ENCODE measurements at places on chromosomes 13 and 19.

- DNase-seq = no peak
Measured at GRCh38 chr13:102347490-102347889, 54.4 kb downstream of the FGF14 start.

GRCh38 chr13:59750860-59751259 is 412.9 kb downstream of the DIAPH3 start:
- DNase-seq = no peak

- DNase-seq = no peak
Measured at GRCh38 chr19:13207846-13208671, 57.8 kb downstream of the IER2 start.

DNA sequence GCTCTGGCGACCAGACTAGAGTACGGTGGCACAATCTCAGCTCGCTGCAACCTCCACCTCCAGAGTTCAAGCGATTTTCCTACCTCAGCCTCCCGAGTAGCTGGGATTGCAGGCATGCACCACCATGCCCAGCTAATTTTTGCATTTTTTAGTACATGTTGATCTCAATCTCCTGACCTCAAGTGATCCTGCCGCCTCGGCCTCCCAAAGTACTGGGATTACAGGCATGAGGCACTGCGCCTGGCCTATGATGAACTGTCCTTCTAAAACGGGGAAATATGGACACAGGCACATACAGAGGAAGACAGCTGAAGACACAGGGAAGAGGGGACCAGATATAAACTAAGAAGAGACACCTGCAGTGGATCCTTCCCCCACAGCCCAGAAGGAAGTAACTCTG is 12.7 kb downstream of the CLEC4M start:
- no peak for DNase-seq

- DNase-seq = peak; percentile 70
Measured at GRCh38 chr13:99572921-99573320, 71.6 kb downstream of the TM9SF2 start.

- peak; percentile 78 for DNase-seq
Measured at GRCh38 chr19:29844891-29845573, 33.2 kb downstream of the CCNE1 start.

DNA sequence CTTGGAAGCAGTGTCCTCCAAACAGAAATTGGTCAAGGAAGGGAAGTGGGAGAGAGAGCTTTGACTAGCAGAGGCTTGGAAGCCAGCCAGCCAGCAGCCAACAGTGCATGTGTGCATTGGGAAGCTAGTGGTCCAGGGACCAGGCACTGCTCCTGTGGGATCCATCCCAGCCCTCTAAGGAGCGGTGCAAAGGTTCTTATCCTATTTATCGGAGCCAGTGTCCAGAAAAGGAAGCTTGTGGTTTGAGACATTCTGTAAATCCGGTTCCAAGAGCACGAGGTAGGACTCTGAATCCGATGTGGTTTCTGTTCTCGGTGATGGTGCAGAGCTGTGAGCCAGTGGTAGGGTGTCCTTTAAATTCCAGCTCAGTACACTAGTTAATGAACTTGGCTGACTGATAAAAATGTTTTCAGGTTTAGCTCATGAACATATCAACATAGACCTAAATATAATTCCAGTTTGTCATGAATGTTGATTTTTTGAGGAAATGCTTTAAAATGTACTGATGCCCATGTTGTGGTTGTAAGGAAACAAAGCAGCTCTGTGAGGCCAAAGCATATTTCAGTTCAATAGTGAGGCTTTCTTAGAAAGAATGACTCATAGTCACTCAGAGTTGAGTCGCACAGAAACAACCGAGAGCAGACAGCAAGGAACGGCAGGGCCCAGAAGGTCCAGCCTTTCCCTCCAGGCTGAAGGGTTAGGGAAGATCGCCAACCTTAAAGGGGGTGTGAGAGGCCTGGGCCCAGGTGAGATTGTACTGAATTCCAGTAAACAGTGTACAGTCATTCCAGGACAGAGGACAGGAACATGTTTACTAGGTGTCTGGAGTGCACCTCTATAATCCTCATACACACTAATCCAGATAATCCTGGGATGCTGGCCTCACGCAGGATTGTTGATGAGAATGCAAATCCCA is 21.5 kb upstream of the GARRE1 start:
- DNase-seq = peak; percentile 67

GRCh38 chr13:40762849-40763248 is 8.1 kb downstream of the MRPS31 start:
- no peak for DNase-seq

DNA sequence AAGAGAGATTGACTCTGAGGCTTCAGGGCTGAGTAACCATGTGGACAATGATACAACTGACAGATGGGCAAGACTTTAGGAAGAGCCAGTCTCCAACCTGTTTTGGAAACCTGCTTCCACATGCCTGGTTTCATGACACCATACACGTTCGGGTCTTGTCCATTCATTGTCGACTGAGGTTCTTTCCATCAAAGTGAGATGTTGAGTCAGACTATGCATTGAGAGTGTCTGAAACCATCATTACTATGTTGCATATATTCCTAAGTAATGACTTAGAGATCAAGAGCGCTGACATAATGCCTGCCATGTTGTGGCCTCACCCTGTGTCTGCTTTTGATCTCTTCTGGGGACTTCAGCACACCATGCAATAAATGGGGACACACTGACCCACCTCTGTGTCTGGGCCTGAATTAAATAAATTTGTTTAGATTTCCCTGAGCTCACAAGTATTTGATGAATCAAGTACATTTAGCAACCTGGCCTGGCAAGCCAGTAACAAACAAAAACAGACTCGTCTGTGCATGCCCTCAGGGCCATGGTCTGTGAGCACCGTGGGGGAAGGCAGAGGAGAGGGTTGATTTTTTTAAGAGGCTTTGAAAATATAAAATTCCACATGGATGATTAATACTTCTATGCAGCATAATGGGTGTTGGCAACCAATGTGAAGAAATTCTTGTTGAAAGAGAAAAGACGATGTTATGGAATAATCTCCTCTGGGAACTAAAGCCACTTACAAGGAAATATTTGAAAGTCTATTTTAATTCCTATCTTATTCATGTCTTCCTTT is 49.9 kb upstream of the UBAC2 start:
- no peak for DNase-seq

DNA sequence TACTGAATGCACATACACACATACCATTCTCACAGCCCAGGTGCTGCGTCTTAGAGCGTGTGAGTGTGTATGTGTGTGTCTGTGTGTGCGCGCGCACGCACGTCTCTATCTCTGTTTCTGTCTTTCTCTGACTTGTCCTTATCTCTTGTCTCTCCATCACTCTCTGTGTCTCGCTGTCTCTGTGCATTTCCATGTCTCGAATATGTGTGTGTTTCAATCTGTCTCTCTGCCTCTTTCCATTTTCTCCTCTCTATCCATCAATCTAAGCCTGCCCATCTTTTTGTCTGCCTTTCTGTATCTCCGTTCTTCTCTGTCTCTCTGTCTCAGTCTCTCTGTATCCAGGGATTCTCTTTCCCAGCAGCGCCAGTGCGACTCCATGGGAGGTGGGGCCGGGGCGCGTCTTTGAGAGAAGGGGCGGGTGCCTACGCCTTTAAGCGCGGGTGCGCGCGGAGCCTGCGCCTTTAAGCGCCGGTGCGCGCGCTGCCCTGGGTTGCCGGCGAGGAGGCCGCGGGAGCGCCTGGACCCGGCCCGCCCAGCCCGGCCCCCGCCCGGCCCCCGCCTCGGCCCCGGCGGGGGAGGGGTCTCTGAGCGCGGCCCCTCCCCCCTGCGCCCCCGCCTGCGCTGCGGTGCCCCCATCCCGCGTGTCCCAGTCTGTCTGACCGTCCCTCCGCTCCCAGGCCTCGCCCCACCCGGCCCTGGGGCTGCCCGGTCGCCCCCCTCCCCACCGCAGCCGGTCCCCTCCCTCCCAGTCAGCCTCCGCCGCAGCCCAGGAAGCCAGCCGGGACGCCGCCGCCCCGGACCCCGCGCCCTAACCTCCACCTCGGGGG is at the start of gene LRFN3:
TSS of gene LRFN3 (plus strand) at position 464 of the 827 bp plus-strand sequence. CDS start 3,052 bp downstream, outside the sequence.
- DNase-seq = no peak

- no peak for DNase-seq
Measured at GRCh38 chr19:51387924-51388389, at the start of gene LIM2. LIM2 (minus strand) TSS chr19:51387974; CDS start chr19:51387443, 531 bp downstream.

DNA sequence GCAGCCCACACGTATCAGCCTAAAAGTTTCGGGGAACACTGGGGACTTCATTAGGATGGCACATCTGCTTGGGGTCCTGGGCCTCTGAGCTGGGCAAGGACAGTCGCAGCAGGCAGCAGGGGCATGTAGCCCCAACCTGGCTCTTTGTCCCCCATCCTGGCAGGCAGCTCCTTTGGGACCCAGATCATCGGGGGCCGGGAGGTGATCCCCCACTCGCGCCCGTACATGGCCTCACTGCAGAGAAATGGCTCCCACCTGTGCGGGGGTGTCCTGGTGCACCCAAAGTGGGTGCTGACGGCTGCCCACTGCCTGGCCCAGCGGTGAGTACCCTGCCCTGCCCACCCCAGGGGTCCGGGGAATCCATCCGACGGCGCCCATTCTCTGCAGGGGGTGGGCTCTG is 3.3 kb downstream of the GZMM start:
- no peak for DNase-seq

GRCh38 chr19:2273356-2274184 is 8.4 kb downstream of the PEAK3 start:
- DNase-seq = peak; percentile 56

DNA sequence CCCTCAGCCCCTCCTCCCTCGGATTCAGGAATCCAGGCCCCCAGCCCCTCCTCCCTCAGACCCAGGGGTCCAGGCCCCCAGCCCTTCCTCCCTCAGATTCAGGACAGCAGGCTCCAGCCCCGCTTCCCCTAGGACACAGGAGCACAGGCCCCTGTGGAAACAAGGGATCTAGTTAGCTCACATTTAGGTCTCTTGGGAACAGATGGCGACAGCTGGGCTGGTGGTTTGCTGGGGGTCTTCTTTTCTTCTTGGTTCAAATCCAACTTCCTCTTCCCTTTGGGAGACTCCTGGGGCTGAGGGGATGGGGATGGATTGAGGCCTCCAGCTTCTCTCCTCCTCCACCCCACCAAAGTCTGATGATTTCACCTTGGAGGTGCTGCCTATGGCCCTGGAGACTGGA is 19.6 kb downstream of the ZNF575 start:
- DNase-seq = no peak

- DNase-seq = peak; percentile 4
Measured at GRCh38 chr19:28134311-28134710, 1078.6 kb downstream of the UQCRFS1 start.

DNA sequence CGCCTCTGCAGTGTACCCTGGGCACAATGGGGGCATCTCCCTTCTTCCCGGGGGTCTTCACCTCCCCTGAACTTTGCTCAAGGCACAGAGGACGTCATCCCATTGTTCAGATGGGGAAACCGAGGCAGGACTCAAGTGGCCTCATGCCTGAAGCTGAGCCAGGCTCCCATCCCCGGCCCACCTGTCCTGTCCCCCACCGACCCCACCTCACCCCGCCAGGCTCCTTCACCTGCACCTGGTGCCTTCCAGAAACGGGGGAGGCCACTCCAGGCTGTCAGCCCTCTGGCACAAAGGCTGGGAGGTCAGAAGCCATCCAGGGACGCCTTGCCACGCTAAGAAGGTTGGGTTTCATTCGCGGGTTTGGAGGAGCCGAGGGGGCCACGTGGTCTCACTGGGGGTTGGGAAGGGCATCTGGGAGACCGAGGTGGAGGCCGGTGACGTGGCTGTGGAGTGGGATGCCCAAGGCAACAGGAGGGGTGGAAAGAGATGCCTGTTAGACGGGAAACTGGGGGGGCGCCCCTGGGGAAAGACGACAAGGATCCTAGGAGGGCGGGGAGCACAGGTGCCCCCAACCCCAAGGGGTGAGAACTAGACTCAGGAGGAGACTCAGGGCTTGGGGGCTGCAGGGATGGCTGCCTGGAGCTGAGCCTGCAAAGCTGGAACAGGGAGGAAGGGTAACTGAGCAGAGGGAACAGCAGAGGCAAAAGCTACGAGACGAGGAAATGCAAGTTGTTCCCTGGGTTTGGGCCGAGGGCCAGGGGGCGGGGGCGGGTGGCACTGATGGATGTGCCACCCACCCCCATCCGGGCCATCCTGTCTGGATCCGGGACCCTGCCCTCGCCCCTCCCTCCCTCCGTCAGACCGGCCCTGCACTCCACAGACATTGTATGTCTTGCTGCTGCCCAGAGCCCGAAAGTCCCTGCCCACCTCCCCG is 6.0 kb upstream of the TCF3 start:
- no peak for DNase-seq

GRCh38 chr13:109010912-109011311 is 381.5 kb downstream of the MYO16 start:
- DNase-seq = no peak

GRCh38 chr13:28610996-28611395 is 47.9 kb upstream of the POMP start:
- no peak for DNase-seq

DNA sequence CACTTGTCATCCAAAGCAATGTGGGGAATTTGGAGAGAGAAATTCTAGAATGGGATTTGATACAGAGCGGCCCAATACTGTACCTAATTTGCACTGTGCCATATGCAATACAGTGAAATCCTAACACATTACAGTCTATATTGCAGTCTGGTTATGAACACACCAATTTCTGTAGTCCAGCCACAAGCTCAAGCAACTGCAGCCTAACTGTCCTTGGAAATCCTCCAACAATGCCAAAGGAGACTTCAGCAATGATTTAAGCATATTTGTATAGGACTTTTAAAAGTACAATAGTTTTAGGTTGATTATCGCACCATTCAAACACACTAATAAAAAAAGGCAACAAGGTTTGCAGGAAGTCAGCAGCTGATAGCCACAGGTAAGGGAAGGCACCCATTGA is 17.3 kb downstream of the DIAPH3 start:
- no peak for DNase-seq

- DNase-seq = no peak
Measured at GRCh38 chr13:18992791-18993190, 188.8 kb downstream of the TUBA3C start.

GRCh38 chr13:110509478-110509926 is 52.0 kb downstream of the RAB20 start:
- no peak for DNase-seq

DNA sequence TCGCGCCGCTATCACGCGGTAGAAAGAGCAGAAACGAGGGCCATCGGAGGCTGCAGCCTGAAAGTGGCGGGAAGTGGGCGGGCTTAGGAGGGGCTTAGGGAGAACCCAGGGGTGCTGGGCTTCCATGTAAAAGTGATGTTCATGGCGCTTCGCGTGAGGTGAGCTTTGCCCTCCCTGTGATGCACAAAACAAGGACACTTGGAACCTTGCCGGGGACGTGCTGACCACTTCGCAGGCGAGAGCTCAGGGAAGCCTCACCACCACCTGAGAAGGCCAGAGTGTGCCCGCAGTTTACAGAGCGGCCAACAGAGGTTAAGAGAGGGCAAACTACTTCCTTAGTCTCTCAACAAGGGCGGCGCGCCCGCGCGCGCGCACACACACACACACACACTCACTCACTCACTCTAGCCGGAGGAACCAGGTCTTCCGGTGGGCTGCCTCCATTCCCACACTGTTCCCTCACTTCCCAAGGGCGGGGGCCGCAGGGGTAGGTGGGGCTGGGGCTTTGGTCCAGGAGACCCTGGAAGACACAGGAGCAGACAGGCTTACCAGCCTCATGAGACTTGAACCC is 651 bp downstream of the GAPDHS start:
- no peak for DNase-seq

GRCh38 chr13:49452725-49453457 is 8.8 kb downstream of the SETDB2 start:
- no peak for DNase-seq

GRCh38 chr19:18781047-18781600 is 10.0 kb downstream of the COMP start:
- DNase-seq = no peak

All from RCC 7860 (cell line).